NB4 (cell line): ENCODE measurements at places on chromosomes 6 and 20.

DNA sequence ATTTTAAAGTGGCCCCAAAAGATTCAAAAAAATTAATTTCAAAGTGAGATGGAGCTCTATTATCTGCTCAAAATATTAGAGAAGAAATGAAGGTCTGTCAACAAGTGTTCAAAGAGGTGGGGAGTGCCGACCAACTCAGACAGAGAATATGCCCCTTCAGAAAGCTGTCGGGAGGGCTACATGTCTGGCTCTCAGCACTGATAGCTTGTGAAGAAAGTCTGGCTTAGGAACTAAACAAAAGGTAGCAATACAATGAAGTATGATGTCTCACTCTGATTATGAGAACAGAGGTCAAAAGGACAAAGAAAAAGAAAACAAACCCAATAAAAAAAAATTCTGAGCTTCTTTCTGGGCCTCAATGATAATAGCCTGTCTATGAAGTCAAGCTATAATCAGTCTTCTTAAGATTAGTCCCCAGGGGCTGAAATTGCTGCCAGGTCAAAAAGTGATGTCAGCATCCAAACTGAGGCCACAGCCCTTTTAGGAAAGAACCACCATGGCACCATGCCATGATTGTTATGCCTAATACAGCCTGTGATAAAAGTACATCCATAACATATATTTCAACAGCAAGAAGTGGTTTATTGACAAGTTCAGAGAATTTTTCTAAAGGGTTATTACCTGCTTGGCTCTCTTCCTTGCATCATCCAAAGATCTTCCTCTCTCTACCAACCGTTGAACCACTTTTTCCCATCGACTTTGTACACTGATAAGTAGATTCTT is 150.9 kb downstream of the DST start:
- DNase-seq = no peak

DNA sequence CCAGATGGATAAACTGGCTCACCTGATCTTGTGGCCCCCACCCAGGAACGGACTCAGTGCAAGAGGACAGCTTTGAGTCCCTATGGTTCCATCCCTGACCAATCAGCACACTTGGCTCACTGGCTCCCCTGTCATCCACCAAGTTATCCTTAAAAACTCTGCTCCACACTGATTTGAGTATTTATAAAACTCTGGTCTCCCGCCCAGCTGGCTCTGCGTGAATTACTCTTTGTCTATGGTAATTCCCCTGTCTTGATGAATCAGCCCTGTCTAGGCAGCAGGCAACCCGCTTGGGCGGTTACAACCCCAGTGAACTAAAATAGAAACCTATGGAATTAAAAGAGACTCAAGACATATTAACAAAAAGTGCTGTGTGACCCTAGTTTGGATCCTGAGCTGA is 38.1 kb upstream of the CD83 start:
- DNase-seq = no peak

DNA sequence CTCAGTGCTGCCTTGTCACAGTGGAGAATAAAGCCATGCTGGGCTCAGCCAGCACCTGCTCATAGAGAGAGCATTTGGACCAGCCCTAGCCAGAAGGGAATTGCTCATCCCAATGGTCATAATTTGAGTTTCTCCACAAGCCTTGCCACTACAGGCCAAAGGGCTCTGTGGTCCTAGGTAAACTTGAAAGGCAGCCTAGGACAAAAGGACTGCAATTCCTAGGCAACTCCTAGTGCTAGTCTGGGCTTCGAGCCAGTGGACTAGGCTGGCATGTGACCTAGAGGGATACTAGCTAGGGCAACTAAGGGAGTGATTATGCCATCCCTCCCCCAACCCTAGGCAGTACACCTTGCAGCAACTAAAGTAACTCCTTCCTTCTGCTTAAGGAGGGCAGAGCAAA is 516.2 kb downstream of the BCKDHB start:
- no peak for DNase-seq

GRCh38 chr20:59429396-59429795 is 129.0 kb downstream of the EDN3 start:
- no peak for DNase-seq

- no peak for DNase-seq
Observed at GRCh38 chr6:25691894-25692293, 39.9 kb downstream of the SCGN start.

GRCh38 chr6:136927292-136927691 is 5.2 kb downstream of the SLC35D3 start:
- peak; percentile 59 for DNase-seq

GRCh38 chr20:59804347-59804746 is 129.1 kb downstream of the SYCP2 start:
- no peak for DNase-seq

- DNase-seq = no peak
Observed at GRCh38 chr6:134247231-134247833, 70.6 kb downstream of the SGK1 start.

DNA sequence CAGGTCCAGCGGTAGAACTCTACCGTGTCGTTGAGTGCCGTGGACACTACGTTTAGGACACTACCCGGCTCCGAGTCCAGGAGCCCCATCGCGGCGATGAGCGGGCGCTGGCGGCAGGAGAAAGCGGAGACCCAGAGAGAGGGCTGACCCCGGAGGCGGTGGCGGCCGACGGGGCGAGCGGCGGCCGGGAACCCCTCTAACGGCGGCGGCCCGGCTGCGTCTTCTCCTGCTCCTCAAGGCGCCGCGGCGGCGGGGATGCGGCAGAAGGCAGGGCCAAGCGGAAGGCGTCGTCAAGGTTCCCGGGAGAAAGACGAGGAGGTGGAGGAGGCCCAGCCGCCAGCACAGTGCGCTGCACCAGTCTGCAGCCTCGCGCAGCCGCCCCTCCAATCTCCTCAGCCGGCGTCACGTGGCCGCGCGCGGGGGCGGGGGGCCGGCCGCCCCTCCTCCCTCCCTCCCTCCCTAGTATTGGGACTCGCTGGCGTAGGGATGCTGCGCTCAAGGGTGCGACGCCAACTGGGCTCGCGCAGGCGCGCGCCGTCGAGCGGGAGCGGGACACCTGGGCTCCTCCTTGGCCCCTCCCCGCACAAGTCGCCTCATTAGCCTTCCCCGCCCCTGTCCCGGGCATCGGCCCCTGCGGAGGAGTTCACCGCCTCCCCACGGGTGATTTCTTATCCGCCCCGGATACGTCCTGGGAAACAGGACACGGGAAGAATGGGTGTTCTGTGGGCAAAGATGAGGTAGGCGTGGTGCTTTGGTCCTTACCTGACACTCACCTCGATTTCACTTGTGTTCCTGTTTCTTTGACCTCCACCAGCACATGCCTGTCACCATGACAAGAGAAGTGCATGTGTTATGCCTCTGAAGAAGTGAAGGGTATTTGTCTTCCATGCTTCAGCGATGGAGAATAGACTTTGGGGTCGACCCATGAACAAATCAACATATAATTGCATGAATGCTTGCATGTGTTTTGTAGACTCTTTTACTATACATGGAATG is at the start of gene ELOVL4:
TSS of gene ELOVL4 (minus strand) at position 363 of the 996 bp plus-strand sequence. CDS start at position 89, 274 bp downstream.
- DNase-seq = peak; percentile 23

GRCh38 chr6:22886650-22887581 is 317.6 kb downstream of the HDGFL1 start:
- no peak for DNase-seq

DNA sequence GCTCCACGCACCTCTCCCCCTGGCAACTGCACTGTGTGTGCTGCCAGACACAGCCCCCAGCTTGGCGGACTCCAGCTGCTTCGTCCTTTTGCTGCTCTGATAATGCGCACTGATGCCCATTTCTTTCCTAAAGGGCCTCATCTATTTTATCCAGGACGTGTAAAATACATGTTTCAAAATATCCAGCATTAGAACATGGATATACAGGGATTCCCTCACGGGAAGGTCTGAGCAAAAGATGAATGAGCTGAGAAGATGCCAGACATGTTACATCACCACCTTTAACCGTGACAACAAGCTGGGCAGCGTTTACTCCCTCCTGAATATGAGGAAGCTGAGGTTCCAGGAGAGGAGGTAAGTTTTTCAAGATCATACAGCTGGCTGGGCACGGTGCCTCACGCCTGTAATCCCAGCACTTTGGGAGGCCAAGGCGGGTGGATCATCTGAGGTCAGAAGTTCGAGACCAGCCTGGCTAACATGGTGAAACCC is 32.8 kb downstream of the TNXB start:
- peak; percentile 82 for DNase-seq

- DNase-seq = no peak
Observed at GRCh38 chr20:888057-888456, 28.1 kb downstream of the ANGPT4 start.

DNA sequence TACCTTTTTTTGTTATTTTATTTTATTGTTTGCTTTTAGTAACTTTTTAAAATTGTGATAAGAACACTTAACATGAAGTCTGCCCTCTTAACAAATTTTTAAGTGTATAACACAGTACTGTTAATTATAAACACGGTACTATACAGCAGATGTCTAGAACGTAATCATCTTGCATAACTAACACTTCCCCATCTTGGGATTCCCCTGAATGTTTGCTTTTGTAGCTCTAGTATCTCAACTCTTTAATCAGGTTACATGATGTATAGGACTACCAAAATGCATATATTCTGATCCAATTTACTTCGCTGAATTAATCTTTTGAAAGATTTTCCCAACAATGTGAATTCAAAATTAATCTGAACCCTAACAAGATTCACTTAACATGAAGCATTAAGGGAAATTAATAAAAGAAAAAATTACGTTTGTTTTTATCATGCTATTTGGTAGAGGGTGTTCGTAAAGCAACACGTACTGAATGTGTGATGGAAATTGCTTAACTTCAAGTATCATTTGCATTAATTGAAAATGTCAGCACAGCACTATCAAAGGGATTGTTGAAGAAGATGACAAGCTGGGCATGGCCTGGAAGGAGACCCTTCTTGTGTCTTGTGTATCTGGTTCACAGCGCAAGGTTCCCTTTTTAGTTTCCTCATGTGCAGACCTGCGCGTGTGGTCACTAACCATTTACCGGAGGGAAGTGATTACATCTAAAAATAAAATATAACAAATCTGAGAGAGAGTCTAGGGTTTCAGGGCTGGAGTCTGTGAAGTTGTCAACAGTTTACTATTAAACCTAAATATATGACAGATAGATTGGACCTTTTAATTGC is 15.2 kb downstream of the COL19A1 start:
- peak; percentile 20 for DNase-seq

DNA sequence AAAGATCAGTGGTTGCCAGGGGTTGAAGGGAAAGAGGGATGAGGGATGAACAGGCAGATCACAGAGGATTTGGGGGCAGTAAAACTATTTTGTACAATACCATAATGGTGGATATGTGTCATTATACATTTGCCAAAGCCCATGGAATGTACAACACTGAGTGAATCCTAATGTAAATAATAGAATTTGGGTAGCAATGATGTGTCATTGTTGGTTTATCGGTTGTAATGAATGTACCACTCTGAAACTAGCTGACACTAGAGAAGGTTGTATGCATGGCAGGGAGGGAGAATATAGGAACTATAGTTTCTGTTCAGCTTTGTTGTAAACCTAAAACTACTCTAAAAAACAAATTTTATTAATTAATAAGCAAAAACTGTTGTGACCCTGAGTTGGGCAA is 17.8 kb upstream of the ASF1A start:
- no peak for DNase-seq

DNA sequence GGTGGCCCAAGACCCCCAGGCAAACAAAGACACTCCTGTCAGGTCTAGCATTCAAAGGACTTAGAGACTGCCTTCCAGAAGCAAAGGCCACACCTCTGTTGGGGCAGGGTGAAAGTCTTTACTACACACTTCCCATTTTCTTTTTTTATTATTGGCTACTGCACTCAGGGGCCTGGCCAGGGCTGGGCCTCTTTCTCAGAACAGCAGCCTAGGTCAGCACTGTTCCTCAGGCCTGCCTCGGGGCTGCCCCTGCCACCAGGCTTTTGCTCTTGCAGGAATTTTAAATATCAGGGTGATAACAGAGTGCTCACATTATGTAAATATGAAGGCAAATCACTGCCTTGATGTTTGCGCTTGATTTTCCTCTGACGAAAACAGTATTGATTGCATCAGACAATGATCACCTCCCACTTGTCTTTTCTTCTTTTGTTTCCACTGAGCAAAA is 18.5 kb downstream of the GSTA4 start:
- peak; percentile 35 for DNase-seq

DNA sequence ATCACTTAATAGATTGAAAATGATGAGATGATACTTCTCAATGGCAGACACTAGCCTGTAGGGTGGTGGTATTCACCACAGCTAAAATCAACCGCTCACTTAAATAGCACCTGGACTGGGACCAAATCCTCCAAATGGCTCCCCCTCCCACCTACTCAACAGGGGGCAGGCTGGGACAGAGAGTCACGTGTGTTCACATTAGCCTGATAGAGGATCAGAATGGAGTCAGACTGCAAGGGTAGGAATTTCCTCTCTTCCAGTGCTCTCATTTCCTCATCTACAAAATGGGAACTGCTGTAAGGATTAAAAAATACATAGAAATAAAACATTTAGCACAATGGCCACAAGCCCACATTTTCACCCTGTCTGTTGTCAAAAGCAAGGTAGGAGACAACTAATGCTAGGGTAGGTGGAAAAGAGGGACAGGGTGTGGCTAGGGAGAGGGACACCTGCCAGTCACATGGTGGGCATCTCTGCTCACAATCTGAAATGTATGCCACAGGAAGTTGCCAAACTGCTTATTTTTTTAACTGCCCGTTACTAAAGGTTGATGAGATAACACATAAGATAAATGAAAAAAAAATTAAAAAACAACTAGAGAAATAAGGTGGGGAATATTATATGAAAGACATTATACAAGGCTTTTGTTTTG is 55.3 kb downstream of the BACH2 start:
- DNase-seq = peak; percentile 6

DNA sequence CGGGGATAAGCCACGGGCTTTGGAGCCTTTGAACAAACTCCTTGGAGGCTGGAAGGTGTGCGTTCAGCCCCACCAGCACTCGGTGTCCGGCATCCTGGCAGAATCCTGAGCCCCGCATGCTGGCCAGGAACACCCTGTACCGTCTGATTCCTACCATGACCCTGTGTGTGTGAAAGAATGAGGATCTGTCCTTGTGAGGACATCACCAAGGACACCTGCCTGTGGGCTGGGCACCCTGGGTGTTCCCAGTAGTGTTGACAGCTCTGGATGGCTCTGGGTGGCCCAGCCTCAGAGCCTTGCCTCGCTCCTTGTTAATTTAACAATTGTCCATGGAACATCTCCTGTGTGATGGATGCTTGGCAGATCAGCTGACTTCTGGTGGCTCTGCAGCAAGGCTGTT is 234.3 kb downstream of the QKI start:
- no peak for DNase-seq

DNA sequence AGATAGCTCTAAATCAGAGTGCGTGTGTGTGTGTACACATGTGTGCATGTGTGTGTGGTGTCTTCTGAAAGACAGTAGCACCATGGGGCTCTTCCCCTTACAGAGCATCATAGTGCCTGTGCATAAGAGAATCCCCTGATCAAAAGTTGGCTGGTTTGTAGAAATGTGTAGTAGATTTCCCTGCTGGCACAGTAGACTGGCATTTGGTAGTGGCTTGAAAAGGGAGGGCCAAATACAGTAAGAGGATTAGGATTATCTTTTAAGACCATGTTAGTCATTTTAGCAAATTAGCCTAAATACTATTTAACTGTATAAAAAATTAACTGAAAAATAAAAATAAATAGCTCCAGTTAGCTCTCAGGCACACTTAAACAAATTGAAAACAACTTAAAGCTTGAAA is 112.6 kb downstream of the B3GAT2 start:
- DNase-seq = no peak

GRCh38 chr6:56618050-56618449 is 24.6 kb downstream of the DST start:
- no peak for DNase-seq

- no peak for DNase-seq
Observed at GRCh38 chr20:21557241-21558020, 43.6 kb upstream of the NKX2-2 start.
